ENCODE measurements at places on chromosomes 6 and 20. TPM values are rescaled to one million over a fixed set of nuclear protein-coding genes. Genes with fewer than 3 reads are reported as not detected.

MAPK13 gene
- 17.2 TPM for total RNA-seq

CST11 gene
- total RNA-seq, result not detected

HTR1B gene
- 0.08 TPM for total RNA-seq

MEI4 gene
- total RNA-seq, result 0.84 TPM

CD24 gene
- 14.2 TPM for total RNA-seq

SLC22A16 gene
- total RNA-seq, result 22.5 TPM

PXDC1 gene
- 86.4 TPM for total RNA-seq

SIRPD gene
- total RNA-seq, result 1.1 TPM

CYP21A2 gene
- total RNA-seq, result 29.6 TPM

TAP1 gene
- 18.2 TPM for total RNA-seq

LAMA2 gene
- total RNA-seq, result 17.0 TPM

NKX2-2 gene
- not detected for total RNA-seq

All from liver (tissue), 10 donors.